Neural crest cell (in vitro differentiated cells): ENCODE measurements at places on chromosomes 4 and X. TPM values are rescaled to one million over a fixed set of nuclear protein-coding genes. Genes with fewer than 3 reads are reported as not detected.

DNA sequence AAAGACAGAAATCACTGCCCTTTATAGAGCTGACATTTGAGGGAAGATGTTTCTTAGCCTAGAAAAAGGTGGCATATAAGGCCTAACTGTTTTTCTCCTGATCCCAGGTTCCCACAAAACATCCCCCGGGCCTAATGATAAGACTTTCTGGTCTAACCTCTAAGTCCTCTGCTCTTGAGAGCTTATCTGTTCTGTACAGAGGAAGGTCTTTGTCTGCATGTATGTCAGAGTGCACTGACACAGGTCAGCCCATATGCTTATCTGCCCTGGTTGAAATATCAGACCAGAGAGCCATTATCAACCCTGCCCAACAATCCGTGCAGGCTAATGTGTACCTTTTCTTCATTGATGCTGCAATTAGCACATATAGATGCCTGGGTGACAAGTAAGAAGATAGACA is 76.2 kb downstream of the ARHGEF9 start:
- no peak for DNase-seq

Gene RGN
- total RNA-seq, result 0.27 and 0.70 TPM in 2 replicates

DNA sequence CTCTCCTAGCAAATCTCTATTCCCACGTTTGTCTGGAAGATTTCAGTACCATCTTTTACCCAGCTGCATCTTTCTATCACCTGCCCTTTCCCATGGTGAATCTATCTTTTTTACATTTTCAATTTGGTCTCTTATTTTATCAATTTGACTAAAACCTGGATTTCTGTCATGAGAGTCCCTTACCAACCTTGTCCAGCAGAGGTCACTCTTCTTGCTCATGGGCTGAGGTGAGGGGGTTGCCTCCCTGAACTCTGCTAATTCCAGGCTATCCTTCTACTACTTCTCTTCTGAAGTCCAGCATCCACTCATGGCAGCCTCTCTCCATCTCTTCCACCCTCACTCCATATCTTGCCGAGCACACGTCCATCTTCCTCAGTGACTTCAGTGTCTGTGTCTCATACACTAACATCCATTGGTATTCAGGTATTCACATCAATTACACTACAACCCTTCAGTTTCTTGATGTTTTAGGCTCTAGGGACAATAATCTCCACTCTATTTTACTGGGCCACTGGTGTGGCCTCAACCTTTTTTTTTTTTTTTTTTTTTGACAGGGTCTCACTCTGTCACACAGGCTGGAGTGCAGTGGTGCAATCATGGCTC is 17.8 kb upstream of the ZNF827 start:
- peak; percentile 49 for DNase-seq

Gene NPNT
- total RNA-seq, result not detected in 2 replicates

Gene RAI2
- total RNA-seq, result 0.63 and 0.77 TPM in 2 replicates

- no peak for DNase-seq
Measured at GRCh38 chrX:51862920-51863319, 30.5 kb upstream of the MAGED1 start.

- DNase-seq, result no peak
Measured at GRCh38 chrX:133674726-133675470, 259.6 kb upstream of the GPC4 start.

Gene SUPT20HL2
- not detected in 2 replicates for total RNA-seq

Gene USO1
- 41.2 and 45.5 TPM in 2 replicates for total RNA-seq

Gene TKTL1
- 0.91 and 1.1 TPM in 2 replicates for total RNA-seq

- DNase-seq, result no peak
Measured at GRCh38 chr4:19683426-19683825, 568.3 kb upstream of the SLIT2 start.

- no peak for DNase-seq
Measured at GRCh38 chrX:55867708-55868107, 150.2 kb downstream of the RRAGB start.

DNA sequence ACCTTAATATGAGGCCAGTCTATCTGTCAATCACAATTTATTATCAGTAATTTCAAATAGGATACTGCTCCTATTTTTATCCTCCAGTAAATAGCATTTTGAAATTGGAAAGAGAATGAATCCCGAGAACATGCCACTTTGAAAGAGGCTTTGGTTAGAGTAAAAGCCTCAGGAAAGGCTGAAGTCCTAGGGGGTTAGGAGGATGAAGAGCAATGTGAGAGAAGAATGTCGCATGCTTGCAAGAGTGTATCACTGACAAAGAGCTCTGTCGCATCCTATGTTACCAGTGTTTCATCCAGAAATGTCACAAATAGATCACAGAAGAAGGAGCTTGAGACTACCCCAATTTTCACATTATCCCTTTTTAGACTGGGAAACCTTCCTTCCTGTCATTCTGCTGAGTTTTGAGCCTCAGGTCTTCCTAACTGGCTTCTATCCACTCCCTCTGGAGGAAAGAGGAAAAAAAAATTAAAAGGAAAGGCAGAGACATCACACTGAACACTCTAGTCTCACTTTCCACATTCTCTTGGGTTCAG is 39.8 kb downstream of the GPM6A start:
- DNase-seq, result no peak

- no peak for DNase-seq
Measured at GRCh38 chrX:9462456-9462855, 2.4 kb upstream of the TBL1X start.

DNA sequence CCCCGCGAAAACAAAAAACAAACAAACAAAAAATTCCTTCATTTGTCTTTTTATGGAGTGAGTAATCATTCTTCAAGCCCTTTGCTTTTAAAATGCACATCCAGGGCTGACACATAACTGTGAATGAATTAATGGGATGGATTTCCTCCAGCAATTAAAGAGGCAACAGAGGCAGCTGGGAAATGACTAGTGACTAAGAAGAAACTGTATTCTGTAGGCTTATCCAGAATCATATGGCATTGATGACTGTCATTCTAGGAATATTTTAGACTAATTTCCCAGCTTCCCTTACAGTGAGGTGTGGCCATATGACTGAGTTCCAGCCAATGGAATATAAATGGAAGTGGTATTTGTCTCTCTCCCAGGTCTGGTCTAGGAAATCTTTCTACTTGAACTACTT is 46.8 kb upstream of the PDE5A start:
- DNase-seq, result no peak

DNA sequence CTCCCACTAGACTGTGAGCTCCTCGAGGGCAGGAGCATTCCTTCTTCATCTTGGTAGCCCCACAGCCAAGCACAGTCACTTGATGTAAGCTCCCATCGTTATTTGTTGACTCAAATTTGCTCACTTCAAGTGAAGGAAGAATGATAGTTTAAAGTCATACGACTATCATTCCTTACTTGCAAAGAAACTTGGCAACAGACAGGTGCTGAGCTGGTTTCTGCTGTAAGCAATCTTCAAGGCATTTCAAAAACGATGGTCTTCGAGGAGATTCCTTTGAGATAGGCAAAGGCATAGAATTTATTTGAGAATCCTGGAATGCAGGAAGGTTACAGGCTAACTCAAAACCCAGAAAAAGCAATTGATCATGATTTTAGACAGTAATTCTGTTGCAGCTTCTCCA is 64.8 kb downstream of the QDPR start:
- no peak for DNase-seq

GRCh38 chrX:155334486-155335336 is at the start of gene CLIC2:
CLIC2 (minus strand) TSS chrX:155334614; CDS start chrX:155334427, 187 bp downstream.
- DNase-seq, result no peak

- no peak for DNase-seq
Measured at GRCh38 chr4:15781427-15782095, 3.4 kb downstream of the CD38 start.

Gene TKTL2
- total RNA-seq, result not detected in 2 replicates

Gene BEX3
- 310 and 334 TPM in 2 replicates for total RNA-seq
